Type B pancreatic cell (in vitro differentiated cells): ENCODE measurements at places on chromosomes 13 and 19. TPM values are rescaled to one million over a fixed set of nuclear protein-coding genes. Genes with fewer than 3 reads are reported as not detected.

DNA sequence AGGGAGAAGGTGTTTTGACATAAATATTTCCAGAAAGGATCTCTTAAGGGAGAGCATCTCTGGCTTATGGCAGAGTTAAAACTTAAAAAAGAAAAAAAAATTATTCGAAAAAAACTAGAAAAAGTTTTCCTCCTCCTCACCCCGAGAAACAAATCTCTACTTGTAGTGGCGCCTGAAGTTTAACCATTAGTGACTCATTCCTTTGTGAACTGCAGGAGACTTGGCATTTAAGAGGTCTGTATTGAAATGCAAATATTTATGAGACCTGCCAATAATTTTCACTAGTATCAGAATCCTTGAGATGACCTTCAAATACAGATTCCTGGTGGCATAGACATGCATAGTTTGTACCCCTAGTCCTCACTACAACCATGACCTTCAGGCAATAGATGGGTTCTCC, 64.9 kb upstream of the MED4 start:
- DNase-seq = no peak

The KCTD4 gene
- total RNA-seq = not detected in 2 replicates

The FOSB gene
- total RNA-seq = 28.4 and 178 TPM in 2 replicates

The WDR62 gene
- total RNA-seq = 3.3 and 12.5 TPM in 2 replicates

- no peak for DNase-seq
Observed at GRCh38 chr13:67696775-67697174, 466.6 kb upstream of the PCDH9 start.

DNA sequence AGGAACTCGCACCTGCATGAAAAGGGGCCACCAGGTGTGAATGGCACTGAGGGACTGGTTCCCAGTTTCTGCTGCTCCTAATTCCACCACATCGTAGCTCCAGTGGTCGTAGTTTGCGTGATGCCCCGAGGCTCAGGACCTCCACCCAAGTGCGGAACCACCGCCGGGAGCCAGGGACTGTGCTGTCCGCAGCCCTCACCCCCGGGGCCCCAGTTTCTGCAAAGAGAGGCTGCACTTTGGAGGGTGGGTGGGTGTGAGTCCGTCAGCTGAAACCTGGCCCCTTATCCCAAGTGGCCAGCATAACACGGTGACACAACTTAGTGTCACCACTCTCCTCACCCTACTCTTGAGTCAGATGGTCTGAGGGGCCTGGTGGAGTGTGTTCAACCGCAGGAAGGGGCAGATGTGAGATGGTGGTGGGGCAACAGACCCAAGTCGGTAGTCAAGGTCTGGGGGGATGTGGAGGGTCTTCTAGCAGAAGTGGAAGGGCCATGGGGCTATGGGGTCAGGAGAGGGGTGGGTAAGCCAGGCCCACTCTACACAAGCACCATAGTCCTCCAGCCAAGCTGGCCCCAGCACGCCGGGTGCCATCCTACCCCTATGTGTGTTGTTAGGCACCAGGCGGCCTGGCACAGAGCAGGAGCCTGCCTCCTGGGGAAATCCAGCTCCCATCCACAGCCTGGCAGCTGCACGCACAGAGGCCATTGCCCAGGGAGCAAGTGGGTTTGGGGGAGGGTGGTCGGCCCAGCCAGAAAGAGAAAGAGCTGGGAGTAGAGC, 1301.6 kb downstream of the UQCRFS1 start:
- DNase-seq = no peak

DNA sequence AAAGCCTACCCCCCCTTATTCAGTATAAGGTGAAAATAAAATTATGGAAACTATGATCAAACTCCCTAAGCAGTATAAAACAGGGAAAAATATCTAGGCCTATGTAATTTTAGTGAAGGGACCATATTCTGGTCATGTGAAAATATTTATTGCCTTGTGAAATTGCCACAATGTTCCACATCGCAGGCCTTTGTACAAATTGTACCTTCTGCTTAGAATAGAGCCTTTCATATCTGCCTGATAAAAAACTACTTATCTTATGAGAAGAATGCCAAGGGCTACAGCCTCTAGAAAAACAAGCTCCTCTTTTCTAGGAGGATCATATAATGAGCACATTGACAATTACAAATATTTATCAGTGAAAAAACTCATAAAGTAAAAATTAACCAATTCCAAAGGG, 1280.0 kb downstream of the EFNB2 start:
- DNase-seq = no peak

DNA sequence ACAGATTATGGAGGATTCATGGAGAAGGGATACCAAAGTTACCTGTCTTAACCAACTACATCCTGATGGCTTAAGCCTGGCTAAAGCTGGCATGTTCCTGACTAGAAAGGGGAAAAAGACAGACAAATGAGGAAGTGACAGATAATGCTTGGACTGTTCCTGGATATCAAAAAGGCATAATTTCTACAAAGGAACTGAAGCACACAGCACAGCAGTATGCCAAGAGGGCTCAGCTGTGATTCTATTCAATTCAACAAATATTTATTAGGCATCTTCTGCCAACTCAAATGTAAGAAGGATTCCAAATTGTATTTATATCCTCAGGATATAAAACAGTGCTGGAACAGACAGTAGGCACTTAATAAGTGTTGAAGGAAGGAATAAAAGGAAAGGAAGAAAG, 59.5 kb downstream of the KLF12 start:
- DNase-seq = no peak

- no peak for DNase-seq
Observed at GRCh38 chr13:109496216-109496615, 290.2 kb downstream of the IRS2 start.

GRCh38 chr19:50276370-50277063, 52.7 kb downstream of the KCNC3 start:
- DNase-seq = no peak

GRCh38 chr13:70747262-70747661, 639.0 kb upstream of the KLHL1 start:
- DNase-seq = no peak

The LILRB4 gene
- not detected in 2 replicates for total RNA-seq

The GALP gene
- not detected in 2 replicates for total RNA-seq

DNA sequence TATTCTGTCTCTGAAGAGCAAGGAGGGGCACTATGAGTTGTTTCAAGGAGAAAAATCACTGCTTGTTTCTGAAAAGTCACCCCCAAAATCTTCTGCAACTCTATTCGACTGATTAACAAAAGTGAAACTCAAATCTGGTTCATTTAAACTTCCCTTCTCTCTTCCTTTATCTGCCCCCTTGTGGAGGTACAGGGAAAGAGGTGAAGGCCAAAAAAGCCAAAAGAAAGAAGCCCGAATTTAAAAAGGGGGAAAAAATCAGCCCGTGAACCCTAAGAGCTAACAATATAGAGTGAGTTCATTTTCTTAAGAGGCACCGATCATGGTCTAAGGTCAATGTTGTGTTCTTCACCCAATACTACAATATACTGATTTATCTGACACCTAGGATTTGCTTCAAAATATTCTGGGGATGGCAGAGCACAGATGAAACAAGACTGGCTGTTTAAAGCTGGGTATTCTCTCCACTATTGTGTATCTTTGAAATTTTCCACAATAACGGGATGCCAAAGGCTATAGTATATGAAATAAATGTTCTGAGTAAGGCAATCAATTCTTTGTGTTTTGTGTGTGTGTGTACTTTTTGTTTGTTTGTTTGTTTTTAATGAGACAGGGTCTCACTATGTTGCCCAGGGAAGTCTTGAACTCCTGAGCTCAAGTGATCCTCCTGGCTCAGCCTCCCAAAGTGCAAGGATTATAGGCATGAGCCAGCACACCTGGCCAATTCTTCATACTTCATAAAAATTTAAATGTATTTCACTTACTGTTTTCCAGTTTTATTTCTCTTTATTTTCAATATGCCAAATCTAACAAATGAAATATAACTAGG, 55.0 kb upstream of the EEF1AKMT1 start:
- no peak for DNase-seq

DNA sequence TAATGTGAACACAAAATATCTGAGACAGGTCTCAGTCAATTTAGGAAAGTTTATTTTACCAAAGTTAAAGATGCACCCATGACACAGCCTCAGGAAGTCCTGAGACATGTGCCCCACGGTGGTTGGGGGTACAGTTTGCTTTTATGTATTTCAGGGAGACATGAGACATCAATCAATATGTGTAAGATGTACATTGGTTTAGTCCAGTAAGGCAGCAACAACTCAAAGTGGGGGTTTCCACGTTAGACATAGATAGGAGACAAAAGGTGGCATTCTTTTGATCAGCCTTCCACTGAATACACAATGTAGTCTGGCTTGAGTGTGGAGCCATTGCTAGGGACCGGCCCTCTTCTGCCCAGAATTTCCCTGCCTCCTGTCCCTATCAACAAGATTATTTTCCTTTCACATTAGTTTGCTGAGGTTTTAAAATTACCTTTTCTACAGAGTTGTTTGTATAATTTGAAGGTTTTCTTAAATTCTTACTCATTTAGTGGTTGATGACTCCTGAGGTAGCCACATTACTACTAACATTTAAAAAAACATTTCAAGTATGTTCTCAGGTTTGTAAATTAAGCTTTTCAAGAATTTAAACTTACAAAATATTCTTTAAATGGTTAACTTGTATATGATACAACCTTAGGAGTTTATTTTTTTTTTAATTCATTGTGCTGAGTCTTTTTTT, 33.2 kb downstream of the RNASEH2B start:
- DNase-seq = no peak

The LILRB2 gene
- not detected in 2 replicates for total RNA-seq

The APBA3 gene
- total RNA-seq = 25.1 and 28.5 TPM in 2 replicates

GRCh38 chr13:45508776-45509175, 44.0 kb downstream of the COG3 start:
- DNase-seq = no peak

DNA sequence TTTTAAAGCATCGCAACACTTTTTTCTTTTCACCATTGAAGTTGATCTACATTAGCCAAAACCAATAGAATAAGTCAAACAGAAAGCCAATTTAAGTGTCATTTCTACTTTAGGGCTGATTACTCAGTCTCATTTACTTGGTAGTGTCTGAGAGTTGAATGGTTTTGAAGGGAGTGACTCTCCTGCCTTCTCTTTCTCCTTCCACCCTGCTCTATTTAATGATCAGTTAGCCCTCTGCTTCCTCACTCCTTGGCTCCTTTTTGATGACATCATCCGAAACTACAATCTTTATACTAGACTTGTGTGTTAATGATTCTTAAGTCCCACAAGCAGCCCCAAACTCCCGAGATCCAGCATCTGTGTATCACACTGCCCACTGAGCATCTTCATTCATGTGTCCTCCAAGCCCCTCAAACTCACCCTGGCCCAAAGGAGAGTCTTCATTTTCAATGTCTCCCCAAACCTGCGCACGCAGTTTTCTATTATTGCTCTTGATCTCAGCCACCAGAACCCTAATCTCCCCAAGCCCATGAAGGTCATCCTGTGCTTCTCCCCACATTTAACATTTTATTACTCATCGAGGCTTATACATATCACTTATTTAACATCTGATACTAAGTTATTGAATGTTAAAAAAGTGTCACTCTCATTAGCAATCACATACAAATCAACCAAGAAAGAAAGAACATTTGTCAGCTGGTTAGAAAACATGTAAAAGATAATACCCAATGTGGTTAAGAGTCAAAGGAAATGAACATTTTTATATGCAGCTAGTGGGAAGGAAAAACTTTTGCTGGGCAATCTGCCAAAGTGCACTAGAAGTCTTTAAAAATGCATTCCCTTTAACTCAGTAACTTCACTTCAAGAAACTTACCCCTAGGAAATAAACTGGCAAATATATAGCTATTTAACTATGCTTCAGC, 32.2 kb upstream of the ARGLU1 start:
- DNase-seq = no peak

The TEX29 gene
- total RNA-seq = 0.62 and 0.92 TPM in 2 replicates

The ERICH4 gene
- total RNA-seq = 0.56 and 0.81 TPM in 2 replicates

The FAM124A gene
- total RNA-seq = 0.76 and 4.5 TPM in 2 replicates

- no peak for DNase-seq
Observed at GRCh38 chr13:41827507-41828213, 133.2 kb downstream of the VWA8 start.

DNA sequence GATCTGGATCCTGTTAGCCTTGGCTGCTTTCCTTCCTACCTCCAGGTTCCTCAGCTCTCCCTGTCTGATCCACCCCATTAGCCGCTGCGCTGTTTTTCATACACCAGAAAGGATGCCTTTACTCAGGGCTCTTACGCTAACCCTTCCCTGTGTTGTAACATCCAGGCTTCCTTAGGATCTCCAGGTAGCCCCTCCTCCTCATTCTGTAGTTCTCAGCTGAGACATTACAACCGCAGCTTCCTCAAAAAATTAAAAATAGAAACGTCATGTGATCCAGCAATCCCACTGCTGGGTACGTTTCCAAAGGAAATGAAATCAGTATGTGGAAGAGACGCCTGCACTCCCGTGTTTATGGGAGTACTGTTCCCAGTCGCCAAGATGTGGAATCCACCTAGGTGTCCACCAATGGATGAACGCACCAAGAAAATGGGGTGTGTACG, 18.4 kb upstream of the MYADM start:
- DNase-seq = no peak

- peak; percentile 83 for DNase-seq
Observed at GRCh38 chr19:19643158-19644053, at the start of gene GMIP. TSS of gene GMIP (minus strand) at chr19:19643657. CDS start at chr19:19643529, 128 bp downstream.

- DNase-seq = no peak
Observed at GRCh38 chr13:51455532-51455931, 2.7 kb upstream of the INTS6 start.

DNA sequence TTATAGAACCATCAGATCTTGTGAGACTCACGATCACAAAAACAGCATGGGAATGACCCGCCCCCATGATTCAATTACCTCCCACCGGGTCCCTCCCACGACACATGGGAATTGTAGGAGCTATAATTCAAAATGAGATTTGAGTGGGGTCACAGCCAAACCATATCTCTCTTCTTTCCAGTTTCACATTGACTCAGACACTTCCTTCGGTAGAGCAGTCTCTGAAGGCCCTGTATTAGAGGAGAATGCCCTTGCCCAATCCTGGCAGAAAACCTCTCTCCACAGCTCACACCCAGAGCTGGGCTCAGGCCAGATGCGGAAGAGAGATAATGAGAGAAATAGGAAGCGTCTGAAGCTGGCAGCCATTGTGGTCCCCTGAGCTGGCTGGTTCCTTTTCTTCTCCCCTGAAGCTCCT, 72.4 kb upstream of the CLDN10 start:
- DNase-seq = no peak

DNA sequence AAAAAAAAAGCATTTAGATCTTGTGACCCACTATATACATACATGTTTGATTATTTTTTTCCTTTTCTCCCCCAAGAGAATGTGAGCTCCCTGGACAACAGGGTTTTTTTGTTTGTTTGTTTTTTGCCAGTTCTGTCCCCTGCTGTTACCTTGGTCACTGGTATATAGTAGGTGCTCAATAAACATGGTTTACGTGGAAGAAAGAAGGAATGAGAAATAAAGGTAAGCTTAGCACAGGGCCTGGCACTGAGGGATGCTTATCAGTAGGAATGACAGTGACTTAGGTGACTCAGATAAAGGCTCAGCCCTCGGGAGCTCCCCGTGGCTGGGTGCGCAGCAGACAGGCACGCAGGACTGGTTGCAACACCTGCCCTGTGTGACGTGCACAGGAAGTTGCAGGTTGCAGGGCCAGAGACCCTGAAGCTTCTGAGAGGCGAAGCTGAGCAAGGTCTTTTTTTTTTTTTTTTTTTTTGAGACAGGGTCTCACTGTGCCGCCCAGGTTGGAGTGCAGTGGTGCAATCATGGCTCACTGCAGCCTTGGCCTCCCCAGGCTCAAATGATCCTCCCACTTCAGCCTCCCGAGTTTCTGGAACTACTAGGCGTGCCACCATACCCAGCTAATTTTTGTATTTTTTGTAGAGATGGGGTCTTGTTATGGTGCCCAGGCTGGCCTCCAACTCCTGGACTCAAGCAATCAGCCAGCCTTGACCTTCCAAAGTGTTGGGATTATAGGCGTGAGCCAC, 10.3 kb upstream of the PAK4 start:
- no peak for DNase-seq
